ENCODE measurements at places on chromosomes 11 and 22. TPM values are rescaled to one million over a fixed set of nuclear protein-coding genes. Genes with fewer than 3 reads are reported as not detected.

DNA sequence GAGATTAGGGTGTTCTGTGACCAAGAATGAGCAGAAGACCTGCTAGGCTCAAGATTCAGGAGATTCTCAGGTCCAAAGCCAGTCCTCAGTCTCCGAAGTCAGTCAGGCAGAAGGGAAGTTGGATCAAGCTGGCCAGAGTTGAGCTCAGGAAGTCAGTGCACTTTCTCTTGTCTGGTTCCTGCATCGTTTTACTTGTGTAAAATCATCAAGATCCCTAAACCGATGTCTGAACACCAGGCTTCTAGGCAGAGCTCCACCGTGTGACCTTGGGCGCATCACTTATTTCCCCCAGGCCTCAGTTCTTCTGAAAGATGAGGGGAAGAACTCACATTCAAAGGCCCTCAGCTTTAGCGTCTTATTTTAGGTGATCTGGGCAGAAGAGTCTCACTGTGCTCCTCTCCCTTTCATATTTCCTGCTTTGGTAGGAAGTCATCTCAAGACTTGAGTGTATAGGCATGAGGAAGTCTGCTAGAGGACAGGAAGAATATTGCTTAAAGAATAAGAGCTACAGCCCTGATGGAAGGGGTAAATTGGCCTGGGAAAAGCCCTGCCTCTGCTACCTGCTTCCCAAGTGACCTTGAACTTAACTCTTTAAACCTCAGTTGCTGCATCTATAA, 20.2 kb downstream of the NF2 start:
- DNase-seq: no peak

DNA sequence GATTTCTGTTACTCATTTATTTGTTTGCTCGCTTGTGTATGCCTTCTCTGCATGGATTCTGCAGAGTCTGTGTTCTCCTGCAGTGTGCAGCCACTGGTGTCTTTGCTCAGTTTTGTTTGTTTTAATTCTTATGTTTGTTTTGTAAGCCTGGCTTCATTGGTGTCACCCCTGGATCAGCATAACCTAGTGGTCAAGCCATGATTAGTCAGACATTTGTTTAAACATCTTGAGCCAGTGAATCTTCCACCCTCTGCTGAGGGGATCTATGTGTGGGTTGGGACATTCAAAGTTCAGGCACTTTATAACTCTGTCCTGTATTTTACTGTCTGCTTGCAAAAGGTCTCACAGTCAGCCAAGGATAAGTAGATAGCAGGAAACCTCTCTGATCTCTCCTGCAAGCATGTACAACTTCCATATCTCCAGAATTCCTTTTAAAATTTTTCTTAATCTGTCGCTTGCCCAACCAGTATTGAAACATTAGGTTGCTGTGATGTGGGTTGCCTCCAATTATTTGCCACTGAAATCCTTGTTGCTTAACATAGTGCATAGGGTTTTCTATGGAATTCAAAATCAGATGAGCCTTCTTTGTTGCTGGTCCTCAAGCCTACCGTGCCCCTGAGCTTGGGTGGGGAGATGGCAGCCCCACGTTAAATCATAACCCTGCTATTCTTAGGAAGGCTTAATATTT, 86.8 kb downstream of the KCNQ1OT1 start:
- no peak for DNase-seq

The TYR gene
- total RNA-seq: not detected

DNA sequence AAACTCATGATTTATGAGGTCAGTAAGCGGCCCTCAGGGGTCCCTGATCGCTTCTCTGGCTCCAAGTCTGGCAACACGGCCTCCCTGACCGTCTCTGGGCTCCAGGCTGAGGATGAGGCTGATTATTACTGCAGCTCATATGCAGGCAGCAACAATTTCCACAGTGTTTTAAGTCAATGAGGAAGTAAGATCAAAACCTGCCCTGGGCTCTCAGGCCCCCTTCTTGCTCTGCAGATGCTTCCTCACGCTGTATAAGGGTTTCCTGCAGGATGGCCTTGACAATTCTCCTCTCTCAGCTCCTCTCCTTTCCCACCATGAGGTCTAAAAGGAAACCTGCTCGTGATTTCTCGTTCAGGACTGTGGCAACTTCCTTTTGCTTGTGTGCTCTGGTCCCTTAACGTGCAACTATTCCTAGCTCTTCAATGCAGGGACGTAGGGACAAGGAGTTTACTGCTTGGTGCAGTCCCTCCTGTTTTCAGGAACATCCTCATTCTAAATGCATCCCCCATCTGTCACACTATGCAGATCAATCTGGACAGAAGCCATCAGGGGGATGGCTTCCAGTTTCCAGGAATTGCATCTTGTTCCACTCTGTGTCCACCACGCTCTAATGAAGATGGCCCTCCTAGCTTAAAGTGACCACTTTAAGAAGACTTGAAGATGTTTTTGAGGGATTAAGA, 64.3 kb upstream of the IGLL5 start:
- no peak for DNase-seq

- DNase-seq: no peak
Measured at GRCh38 chr11:94546886-94547285, 3.2 kb downstream of the FUT4 start.

DNA sequence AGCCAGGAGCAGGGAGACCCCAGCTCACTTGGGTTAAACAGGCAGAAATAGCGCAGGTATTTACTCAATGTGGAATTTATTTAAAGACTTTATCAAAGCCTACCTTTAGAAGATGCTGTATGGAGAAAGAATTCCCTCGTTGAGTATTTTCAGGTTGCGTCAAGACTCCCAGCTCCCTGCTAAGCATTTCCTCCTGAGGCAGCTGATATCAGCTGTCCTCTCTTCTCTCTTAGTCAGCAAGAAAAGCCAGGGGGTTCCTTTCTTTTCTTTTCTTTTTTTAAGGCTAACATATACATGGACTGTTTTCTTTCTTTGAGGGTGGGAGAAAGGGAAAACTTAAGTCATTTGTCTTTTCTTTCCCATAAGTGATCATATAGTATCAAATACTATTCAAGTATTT, 125.8 kb upstream of the POU2AF2 start:
- DNase-seq: no peak

DNA sequence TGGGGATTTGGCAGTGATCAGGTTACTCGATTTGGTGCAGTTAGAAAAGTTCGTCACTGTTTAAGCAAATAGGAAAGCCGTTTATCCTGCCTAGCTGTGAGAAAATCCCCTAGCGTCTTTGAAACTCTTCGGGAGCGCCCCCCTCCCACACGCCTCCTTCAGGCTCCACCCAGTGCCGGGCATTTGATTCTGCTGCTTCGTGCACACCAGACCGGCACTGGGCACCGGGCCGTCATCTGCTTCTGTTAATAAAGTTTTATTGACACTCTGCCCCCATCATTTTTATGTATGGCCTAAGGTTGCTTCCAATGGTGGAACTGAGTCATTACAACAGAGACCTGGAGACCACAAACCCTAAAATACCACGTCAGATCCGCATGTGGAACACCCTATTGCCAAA, 50.9 kb downstream of the IGF2 start:
- no peak for DNase-seq

DNA sequence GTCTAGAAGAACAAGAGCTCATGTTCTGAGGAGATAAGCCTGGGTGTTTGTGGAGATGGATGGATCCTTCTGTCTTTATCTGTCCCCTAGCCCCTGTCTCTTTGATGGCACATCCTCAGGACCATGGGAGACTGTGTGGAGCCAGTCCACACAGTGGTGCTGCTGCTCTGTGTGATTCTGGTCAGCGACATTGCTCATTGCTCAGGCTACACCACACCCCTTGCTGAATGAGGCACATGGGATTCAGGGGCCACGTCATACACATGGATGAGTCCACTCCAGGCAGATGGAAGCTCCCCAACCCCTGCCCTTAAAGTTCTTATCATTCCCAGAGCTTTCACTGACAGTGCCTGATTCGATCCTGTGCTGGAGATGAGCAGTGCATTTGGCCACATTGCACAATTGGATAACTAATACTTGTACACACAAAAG, 222.2 kb downstream of the NAV2 start:
- no peak for DNase-seq

DNA sequence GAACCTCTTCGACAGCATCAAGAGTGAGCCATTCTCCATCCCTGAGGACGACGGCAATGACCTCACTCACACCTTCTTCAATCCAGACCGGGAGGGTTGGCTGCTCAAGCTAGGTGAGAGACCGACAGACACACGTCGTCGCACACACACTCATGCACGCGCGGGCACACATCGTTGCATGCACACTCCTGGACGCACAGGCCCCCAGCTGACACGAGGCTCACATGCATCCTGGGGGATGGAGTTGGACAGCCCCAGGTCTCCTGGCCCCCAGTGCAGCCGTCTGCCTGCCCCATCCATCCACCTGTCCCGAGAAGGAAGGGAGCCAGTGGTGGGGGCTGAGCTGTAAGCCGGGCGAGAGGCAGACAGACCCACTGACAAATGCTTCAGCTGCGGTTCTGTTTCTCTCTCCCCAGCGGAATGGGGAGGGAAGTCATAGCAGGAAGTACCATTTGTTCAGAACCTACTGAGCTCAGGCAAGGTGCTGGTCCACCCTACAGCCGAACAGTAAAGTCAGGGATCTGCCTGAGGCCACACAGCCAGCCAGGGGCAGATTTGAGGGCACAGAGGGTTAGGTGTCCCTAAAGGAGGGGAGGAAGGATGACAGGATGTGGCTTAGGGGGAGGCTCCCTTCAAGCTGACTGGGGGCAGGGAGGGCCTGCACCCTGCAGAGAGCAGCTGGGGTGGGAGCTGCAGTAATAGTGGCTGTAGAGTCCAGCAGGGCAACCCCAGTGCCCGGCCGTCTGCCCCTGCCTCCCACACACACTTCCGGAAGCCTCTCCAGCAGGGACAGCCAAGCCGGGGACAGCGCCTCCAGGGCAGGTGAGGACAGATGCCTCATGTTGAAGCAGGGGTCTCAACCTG, 27.1 kb downstream of the CYTH4 start:
- no peak for DNase-seq

DNA sequence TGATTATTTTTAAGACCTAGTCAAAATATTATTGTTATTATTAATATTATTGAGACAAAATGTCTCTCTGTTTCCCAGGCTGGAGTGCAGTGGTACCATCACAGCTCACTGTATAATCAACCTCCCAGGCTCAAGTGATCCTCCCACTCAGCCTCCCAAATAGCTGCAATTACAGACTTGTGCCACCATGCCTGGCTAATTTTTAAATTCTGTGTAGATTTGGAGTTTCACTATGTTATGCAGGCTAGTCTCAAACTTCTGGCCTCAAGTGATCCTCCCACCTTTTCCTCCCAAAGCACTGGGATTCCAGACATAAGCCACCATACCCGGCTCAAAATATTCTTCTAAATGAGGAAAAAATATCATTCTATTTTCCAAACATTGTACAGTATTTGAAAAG, 37.0 kb downstream of the SLC36A4 start:
- DNase-seq: no peak

DNA sequence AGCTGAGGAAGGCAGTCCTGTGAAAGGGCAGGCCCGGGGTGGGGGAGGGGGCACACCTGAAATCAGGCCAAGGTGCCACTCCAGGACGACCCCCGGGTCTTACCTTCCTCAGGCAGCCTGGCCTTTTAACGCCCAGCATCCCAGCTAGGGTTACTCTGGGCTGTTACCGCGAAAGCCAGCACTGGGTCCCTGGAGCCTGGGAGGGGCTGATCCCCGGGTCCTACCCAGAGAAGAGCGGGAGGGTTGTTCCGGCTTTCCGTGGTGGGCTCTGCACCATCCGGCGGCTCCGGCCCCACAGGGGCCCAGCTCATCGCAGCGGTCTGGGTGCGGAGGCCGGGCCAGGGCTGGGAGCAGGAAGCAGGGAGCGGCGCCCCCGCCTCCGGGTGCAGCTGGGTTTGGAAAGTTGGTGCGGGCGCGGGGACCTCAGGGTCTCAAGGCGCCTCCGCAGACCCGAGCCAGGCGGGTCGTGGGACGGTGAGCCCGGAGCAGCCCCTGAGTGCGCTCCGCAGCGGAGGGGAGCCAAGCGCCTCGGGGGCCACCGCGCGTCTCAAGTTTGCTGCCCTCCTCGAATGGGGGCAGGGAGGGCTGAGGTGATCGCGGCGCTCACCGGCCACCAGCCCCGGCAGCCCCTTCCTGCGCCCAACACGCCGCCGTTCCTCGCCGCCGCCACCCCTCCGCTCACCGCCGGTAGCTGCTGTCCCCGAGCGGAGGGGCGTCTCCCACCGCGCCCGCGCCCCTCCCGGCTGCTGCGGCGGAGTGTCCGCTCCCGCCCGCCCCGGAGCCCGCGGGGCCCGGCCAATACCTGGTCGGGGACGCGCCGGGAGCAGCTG, 831 bp downstream of the CHST1 start:
- no peak for DNase-seq

The APOA4 gene
- not detected for total RNA-seq

The CST6 gene
- total RNA-seq: 0.82 TPM

GRCh38 chr11:134398644-134399292, 13.3 kb downstream of the B3GAT1 start:
- no peak for DNase-seq

Data from glomerular endothelial cell (primary cell).